ENCODE measurements at places on chromosomes 5 and 9.

GRCh38 chr5:2160811-2161210 is 278.1 kb upstream of the IRX4 start:
- no peaks in the 10 kb centered on the region for H3K36me3 ChIP-seq
- DNase-seq, result no peak
- no peaks in the 10 kb centered on the region for H3K4me1 ChIP-seq
- H3K27ac ChIP-seq, result no peak overlapping the region

DNA sequence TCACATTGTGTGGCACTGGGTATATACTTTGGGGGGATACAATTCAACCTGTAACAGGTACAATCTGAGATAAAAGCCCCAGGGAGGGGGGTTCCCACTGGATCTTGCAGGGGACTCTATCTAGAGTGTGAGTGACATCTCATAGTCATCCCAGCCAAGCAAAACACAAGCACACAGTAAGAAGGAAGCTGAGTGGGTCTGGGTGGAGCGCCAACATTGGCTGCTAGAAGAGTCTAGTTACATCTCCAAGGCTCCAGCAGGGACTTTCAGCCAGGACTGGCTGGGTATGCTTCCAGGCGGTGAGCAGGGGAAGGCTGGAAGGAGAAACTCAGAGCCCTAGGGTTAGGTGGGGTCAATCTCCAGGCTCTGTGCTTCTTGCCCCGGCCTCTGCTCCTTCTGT is 53.0 kb downstream of the IL31RA start:
- H3K36me3 ChIP-seq, result no peaks in the 10 kb centered on the region
- no peak overlapping the region for H3K4me3 ChIP-seq
- H3K27me3 ChIP-seq, result 0 out of 3 replicates have a peak, but pooled peaks cover 3% of the 10 kb centered on the region
- no peak overlapping the region for H3K27ac ChIP-seq
- no peak for DNase-seq
- peaks cover 6% of the 10 kb centered on the region for H3K4me1 ChIP-seq

GRCh38 chr9:136437430-136437829 is 2.2 kb downstream of the INPP5E start:
- H3K27me3 ChIP-seq, result no peaks in the 10 kb centered on the region
- peaks cover 39% of the 10 kb centered on the region for H3K4me1 ChIP-seq
- no peak overlapping the region for H3K27ac ChIP-seq
- peak overlapping the region; percentile 89 for H3K4me3 ChIP-seq
- H3K36me3 ChIP-seq, result peaks cover 3% of the 10 kb centered on the region
- no peak for DNase-seq

DNA sequence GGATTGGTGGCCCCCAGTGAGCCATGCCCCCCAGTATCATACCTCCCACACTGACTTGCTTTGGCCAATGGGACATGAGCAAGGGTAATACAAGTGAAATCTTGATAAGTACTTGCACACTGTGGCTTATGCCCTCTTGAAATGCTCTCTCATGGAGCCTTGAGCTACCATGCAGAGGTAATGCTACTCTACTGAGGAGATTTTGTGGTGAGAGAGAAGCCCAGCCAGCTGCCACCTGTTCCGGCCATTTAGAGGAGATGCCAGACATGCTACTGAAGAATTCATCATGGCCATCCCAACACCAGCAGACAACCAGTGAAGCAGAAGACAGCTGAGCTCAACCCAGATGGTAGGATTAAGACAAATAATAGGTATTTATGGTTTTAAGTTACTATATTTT is 299.5 kb downstream of the MEF2C start:
- DNase-seq, result no peak
- no peaks in the 10 kb centered on the region for H3K27me3 ChIP-seq
- H3K4me1 ChIP-seq, result no peaks in the 10 kb centered on the region
- H3K27ac ChIP-seq, result no peak overlapping the region

GRCh38 chr5:110785356-110785755 is 46.5 kb downstream of the SLC25A46 start:
- no peaks in the 10 kb centered on the region for H3K27me3 ChIP-seq
- H3K4me1 ChIP-seq, result no peaks in the 10 kb centered on the region

GRCh38 chr9:110179734-110180133 is 28.2 kb downstream of the C9orf152 start:
- no peak overlapping the region for H3K27ac ChIP-seq
- no peak for DNase-seq
- H3K4me1 ChIP-seq, result peaks cover 83% of the 10 kb centered on the region
- no peak overlapping the region for H3K4me3 ChIP-seq
- H3K36me3 ChIP-seq, result no peaks in the 10 kb centered on the region

GRCh38 chr9:70257991-70258691 is 637 bp upstream of the SMC5 start:
- peak overlapping the region; percentile 69 for H3K4me3 ChIP-seq
- H3K36me3 ChIP-seq, result no peaks in the 10 kb centered on the region
- H3K4me1 ChIP-seq, result peaks cover 58% of the 10 kb centered on the region
- peak overlapping the region; percentile 96 for H3K27ac ChIP-seq
- no peaks in the 10 kb centered on the region for H3K27me3 ChIP-seq

Measured in HepG2 (cell line).